Activated naive CD8-positive, alpha-beta T cell treated with anti-CD3 and anti-CD28 coated beads, Interleukin-2, amount 50 U/mL, for 24 hours (primary cell): ENCODE measurements at places on chromosomes 16 and 17.
A peak's percentile ranks its signal among the peaks of the same experiment; 100 is the strongest.

DNA sequence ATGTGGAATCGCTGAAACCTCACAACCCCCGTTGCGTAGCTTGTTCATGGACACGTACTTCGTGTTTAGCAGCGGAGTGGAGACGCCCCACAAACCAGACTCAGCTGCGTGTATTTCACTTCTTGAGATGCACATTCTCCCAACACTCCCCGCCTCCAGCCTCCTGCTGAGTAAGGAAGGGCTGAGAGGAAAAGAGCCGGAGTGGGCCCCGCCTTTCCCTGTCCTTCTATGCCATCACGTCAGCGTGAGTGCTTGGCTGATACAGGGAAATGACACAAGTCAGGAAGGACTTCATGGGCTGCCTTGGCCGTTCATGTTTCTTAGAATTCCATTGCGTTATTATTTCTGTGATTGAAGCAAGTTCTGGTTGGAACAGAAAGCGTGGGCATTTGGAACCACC, 68.6 kb upstream of the CBX4 start:
- H3K4me3 ChIP-seq: no peak overlapping the region
- no peak for DNase-seq
- H3K27me3 ChIP-seq: peaks cover 2% of the 10 kb centered on the region
- H3K4me1 ChIP-seq: no peaks in the 10 kb centered on the region

DNA sequence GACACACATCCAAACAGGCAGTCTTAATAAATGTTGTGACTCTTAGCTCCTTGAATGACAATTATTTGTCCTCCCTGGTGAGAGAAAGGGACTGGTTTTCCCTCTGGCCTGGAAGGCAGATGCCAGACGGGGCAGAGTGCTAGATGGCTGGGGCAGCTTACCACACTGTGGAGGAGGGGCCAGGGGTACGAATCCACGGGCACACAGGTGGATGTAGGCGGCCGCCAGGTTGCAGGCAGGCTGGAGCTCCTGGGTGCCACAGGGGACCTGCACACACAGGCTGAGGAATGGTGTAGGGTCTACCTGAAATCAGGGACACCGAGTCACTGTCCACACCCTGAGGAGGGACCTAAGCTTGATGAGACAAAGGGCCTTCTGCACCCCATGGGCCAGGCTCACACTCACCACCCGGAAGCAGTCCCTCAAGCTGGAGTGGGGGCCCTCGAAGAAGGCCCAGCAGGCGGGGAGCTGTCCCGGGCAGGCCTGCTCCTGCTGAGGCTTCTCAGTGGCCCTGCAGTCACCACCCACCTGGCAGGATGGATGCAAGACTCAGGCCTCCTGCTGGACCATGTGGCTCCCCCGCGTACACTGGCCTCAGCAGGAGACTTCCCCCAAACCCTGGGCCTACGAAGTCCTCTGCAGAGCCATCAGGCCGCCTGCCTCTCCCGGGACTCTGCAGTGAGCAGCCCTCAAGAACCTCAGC, 38.4 kb downstream of the RMI2 start:
- H3K27me3 ChIP-seq: peaks cover 2% of the 10 kb centered on the region
- H3K36me3 ChIP-seq: peaks cover 5% of the 10 kb centered on the region
- DNase-seq: no peak
- peaks cover 17% of the 10 kb centered on the region for H3K4me1 ChIP-seq

DNA sequence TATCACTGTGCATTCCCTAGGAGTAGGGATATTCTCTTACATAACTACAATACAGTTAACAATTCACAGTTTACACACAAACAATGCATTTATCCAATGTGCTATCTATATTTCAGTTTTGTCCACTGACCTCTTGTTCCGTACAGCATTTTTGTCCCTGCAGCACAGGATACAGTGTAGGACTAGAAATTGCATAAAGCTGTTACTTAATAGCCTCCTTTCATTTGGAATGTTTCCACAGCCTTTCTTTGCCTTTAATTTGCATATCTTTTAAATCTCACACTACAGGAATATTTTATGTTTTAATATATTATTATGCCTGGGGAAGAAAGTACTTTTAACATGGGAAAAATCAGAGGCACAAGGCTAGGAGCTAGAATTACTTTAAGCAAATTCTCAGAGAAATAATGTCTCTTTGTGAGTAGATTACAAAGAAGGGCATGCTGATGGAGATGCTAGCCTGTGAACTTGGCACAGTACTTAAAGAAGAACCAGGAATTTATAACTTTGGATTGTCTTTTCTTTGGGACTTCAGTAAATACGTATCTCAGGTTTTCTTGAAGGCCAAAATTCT, 144.3 kb downstream of the ITFG1 start:
- DNase-seq: no peak
- H3K4me1 ChIP-seq: no peaks in the 10 kb centered on the region
- no peak overlapping the region for H3K4me3 ChIP-seq
- H3K27me3 ChIP-seq: no peaks in the 10 kb centered on the region
- H3K36me3 ChIP-seq: peaks cover 8% of the 10 kb centered on the region

- no peak overlapping the region for H3K4me3 ChIP-seq
- peaks cover 5% of the 10 kb centered on the region for H3K4me1 ChIP-seq
- peaks cover 8% of the 10 kb centered on the region for H3K36me3 ChIP-seq
- H3K27ac ChIP-seq: peak overlapping the region; percentile 19
- H3K27me3 ChIP-seq: no peaks in the 10 kb centered on the region
Observed at GRCh38 chr17:80839511-80839941, 152.1 kb upstream of the CHMP6 start.

GRCh38 chr17:2237950-2238349, 65.6 kb downstream of the SMG6 start:
- H3K4me1 ChIP-seq: peaks cover 27% of the 10 kb centered on the region
- H3K4me3 ChIP-seq: no peak overlapping the region
- DNase-seq: no peak
- peaks cover 40% of the 10 kb centered on the region for H3K36me3 ChIP-seq
- no peak overlapping the region for H3K27ac ChIP-seq

DNA sequence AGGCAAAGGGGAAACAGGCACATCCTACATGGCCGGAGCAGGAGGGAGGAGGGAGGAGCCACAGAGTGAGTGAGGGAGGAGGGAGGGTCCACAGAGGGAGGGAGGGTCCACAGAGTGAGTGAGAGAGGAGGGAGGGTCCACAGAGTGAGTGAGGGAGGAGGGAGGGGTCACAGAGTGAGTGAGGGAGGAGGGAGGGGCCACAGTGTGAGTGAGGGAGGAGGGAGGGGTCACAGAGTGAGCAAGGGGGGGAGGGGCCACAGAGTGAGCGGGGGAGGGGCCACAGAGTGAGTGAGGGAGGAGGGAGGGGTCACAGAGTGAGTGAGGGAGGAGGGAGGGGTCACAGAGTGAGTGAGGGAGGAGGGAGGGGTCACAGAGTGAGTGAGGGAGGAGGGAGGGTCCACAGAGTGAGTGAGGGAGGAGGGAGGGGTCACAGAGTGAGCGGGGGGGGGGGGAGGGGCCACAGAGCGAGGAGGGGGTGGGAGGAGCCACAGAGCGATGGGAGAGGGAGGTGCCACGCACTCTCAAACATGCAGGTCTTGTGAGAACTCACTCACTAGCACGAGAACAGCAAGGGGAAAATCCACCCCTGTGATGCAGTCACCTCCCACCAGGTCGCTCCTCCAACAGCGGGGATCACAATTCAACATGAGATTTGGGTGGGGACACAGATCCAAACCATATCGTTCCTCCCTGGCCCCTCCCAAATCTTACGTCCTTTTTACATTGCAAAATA, 24.3 kb upstream of the CDH15 start:
- H3K27ac ChIP-seq: no peak overlapping the region
- H3K4me1 ChIP-seq: no peaks in the 10 kb centered on the region
- no peaks in the 10 kb centered on the region for H3K27me3 ChIP-seq
- H3K4me3 ChIP-seq: no peak overlapping the region
- DNase-seq: no peak

- no peaks in the 10 kb centered on the region for H3K27me3 ChIP-seq
- H3K4me1 ChIP-seq: no peaks in the 10 kb centered on the region
- no peak overlapping the region for H3K27ac ChIP-seq
- no peak for DNase-seq
- no peak overlapping the region for H3K4me3 ChIP-seq
Observed at GRCh38 chr16:54076006-54076504, 210.5 kb downstream of the IRX3 start.
